ENCODE measurements at places on chromosomes 3 and 15.

- DNase-seq, result no peak
Observed at GRCh38 chr3:37243820-37244748, 69.7 kb upstream of the LRRFIP2 start.

DNA sequence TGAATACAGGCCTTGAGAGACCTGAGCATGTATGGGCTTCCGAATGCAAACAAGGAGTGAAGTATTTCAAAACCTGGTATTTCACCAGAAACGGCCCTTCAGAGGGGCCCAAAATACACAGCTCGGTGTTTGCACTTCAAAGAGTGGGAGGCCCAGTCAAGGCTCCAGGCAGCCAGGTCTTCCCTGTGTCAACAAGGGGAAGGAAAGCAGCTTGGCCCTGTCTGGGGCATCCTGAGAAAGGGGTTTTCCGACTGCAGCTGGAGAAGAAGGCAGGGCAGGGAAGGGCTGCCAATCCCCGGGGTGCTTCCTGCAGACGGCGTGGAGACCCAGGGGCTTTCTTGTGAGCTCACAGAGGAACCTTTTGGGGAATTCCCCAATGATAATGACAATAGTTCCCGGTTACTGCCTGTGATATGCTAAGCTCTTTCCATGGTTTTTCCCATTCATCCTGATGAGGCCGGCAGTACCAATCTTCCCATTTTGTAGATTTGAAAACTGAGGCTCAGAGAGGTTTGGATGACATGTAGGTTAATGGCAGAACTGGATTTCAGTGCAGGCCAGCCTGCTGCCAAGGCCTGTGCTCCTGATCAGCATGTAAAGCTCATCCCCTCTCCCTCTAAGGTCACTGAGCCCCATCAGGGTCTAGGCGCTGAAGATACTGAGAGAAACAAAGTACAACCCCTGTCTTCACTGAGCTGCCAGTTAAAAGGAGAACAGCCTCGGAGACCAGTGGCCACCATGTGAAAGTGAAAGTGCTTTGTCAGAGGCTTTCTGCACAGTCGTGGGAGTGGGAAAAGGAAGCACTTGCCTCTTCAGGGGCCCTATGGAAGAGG is 43.0 kb upstream of the TLE3 start:
- DNase-seq, result no peak

DNA sequence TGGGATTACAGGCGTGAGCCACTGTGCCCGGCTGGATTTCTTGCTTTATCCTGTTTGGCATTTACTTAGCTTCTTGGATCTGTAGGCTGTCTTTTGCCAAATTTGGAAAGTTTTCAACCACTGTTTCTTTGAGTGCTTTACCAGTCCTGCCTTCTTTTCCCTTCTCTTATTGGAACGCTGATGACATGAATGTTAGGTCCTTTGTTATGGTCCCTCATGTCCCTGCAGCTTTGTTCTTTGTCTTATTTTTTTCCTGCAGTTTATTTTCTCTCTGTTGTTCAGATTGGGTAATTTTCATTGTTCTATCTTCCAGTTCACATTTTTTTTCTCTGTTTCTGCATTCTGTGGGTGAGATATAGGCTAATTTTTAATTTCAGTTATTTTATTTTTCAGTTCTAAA is 25.0 kb downstream of the SH3GL3 start:
- no peak for DNase-seq

DNA sequence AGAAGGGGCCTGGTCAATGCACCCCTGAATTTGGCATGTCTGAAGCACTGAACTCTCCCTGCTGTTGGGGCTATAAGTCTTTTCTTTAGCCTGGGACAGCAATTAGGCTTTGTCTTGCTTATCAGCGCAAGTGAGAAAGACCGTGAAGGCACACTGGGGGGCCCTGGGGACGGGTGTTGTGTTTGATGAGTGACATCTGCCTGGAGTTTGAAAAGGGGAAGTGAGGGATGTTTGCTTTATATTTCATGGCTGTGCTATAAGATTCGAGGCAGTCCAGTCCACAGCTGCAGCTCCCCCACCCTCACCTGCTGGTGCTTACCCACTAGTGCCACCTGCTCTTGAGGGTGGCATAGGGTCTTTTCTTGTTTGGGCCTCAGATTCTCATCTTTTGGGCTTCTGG is 44.8 kb downstream of the CEMIP start:
- DNase-seq, result no peak

DNA sequence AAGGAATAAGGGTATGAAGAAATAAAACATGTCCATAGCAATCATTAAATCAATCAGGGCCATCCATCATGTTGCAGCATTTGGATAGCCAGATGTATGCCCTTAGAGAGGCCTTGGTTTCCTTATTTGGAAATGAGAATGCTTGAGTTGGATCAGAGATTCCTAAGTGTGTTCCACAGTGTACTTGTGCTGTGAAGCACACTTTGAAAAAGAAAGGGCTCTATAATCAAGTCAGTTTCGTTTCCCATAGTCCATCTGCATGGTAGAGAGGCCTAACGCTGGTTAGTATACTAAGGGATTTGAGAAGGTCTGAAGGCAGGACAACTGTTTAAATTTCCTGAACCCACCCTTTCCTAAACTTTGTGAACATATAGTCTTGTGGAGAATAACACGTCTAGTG is 30.9 kb downstream of the RBMS3 start:
- no peak for DNase-seq

DNA sequence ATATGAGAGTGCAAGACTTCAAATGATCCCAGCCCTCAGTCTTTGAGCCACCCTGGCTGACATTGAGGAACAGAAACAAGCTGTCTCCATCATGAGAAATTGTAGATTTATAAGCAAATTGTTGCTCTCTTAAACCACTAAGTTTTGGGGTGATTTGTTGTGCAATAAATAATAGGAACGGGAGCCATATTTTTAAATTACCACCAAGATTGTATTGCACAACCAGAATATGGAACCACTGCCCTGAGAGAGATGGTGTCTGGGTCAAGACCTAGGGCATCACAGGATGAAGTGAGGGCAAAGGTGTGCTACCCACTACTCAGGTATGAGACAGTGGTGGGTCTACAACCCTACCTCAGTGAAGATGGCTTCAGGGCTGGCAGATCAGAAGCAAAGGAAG is 2.3 kb upstream of the CFAP92 start:
- DNase-seq, result no peak

DNA sequence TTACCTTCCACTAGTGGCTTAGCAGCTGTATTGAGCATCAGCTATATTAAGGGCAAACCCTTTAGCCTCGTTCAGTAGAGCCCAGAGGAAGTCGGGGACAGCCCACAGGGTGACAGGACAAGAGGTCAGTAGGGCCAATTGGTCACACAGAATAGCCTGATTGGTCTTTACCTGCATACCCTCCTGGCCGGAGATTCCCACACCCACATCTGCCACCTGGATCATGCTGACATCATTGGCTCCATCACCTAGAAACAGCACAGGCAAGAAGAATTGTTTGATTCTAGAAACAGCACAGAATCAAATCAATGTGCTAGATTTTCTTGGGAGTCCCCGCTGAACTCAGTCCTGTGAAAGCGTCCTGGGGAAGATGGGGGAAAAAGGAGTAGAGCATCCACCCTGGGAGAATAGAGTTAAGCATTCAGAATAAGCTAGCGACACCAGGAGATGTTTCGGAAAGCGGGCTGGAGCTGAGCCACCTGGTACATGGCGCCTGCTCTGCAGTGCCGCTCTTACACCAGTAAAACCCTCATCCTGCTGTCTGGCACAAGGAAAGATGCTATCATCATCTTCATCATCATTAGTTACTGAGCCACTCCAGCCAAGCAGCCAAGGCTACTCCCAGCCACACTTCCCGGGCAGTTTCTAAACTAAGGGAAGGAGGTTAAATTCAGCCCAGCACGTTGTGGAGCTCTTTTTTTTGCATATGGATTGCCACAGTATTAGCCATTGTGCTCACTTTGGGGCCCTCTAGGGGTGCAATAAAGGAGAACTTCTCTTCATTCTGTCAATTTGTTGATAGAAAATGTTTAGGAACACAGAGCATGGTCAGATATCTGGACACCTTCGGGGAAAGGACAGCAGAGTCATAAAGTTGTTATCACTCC is 171.3 kb downstream of the ATP10A start:
- no peak for DNase-seq

GRCh38 chr3:88061746-88062145 is 2.7 kb downstream of the ZNF654 start:
- DNase-seq, result no peak

GRCh38 chr15:40982855-40983254 is 29.6 kb downstream of the CHAC1 start:
- DNase-seq, result no peak

DNA sequence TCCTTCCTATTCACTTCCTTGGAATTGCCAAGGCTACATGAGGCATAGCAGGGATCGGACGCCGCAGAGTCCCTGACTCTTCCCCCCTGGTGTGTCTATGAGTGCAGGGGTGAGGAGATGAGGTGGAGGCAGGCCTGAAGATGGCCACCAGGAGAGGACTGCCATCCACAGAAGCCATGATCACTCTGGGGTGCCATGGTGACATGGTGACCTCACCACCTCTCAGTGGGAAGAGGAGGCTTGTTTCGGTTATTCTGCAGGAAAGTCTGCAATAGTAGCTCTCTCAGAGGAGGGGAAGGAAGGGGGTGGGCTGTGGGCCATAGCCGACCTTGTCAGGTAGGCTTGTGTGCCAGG is 57.0 kb upstream of the LIMD1 start:
- no peak for DNase-seq

DNA sequence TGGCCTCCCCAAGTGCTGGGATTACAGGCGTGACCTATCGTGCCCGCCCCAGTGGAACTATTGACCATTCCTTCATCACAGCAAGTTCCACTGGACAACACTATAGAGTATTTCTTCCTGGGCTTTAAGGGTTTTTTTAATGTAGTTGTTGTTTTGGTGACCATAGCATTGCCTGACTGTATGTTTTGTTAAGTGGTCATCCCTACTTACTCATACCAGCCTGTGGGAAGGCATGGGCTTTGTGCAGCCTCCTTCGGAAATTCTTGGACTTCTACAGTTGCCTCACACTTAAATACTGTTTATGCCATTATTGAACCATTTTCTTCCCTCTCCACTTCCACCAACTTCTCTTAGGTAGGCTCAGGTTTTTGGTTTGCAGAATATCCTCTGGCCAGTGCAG is 19.9 kb upstream of the ALPK3 start:
- DNase-seq, result no peak

- DNase-seq, result peak; percentile 38
Observed at GRCh38 chr15:56821721-56822425, 88.6 kb upstream of the ZNF280D start.

DNA sequence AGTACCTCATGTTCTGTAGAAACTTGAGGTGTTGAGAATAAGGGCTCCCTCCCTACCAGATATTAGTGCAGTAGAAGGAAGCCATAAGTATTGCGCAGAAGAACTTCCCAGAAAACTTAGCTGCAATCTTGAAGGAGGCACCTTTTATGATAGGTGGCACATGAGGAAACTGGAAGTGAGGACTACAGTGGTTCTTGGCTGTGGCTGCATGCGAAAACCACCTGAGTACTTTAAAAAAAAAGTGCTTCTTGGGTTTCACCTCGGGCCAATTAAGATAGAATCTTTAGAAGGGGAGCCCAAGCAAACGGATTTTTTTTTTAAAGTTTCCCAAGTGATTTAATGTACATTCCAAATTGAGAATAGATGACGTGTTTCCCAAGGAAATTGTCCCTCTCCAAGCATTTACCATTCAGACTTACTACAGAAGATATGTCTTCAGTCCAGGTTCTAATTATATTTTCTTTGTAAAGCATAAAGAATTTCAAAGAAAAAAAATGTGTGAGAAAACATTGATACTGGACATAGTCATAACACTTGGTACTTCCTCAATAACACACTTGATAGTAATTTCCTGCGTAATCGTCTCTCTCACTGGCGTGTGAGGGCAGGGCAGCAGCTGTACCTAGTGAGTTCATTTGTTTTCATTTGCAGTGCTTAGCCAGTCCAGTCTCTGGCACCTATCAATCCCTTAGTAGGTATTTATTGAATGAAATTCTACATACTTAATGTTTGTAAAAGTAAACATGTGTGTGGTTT is 12.3 kb upstream of the NR1I2 start:
- DNase-seq, result no peak

- no peak for DNase-seq
Observed at GRCh38 chr3:29353807-29354206, 72.9 kb downstream of the RBMS3 start.

DNA sequence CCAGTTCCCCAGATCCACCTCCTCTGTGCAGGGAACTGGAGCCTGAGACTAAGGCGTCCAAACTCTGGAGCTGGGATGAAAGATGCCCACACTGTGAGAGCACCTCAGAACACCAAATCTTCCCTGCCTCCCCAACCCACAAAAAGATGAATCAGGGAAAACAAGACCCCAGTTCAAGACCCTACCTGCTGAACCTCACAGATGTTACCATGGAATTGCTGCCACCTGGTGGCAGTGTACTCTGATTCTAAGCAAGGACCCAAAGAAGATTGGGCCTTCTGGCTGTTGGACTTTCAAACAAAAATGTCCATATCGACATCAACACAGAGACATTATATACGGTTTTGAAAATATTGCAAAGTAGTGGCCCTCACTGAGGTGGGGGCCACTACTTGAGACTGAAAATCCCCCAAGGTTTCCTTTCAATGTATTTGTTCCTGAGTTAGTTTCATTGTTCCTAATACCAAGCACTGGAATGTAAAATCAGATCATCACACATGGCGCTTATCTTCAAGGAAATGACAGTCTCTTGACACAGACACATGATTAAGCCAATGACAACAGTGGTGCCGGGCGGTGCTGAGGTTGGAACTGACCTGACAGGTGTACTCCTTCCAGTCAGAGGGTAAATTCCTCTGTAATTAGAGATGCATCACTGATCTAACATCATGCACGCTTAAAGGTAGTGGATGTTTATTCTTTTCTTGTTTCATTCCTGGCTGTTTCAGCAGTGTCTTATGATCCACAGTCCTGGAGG is 67.6 kb downstream of the SLC6A11 start:
- no peak for DNase-seq

GRCh38 chr15:60772395-60773120 is 293.6 kb upstream of the ICE2 start:
- no peak for DNase-seq

GRCh38 chr3:37921025-37921424 is 59.3 kb downstream of the CTDSPL start:
- no peak for DNase-seq

DNA sequence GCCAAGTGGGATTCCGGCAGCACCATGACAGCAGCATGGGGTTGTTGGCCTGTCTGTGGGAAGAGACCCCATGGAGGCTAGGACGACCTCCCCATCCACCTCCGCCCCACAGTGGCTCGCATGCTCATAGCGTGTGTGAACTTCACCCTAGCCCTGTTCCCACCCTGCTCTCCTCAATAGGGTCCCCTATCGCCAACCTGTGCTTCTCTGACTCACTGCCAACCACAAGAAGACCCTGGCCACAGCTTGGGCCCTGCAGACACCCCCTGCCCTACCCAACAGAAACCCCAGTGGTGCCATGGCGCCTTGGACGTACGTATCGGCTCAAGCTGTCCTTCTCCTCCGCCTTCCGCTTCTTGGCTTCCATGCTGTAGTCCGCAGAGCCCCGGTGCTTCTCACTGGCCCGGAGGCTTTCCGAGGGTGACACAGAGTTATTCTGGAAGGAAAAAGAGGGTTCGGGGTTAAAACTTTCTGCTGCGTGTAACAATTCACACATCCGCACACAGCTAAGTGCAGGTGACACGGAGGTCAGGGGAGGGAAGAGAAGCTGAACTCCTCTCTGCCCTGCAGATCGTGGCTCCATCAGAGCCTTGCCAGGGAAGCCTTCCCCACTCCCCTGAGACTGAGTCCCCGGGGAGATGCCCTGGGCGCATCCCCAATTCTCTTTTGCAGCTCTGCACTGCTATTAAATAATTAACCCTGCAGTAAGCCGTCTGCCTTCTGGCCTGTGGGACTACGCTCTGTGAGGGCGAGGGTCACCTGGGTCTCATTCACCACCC is 37.3 kb downstream of the TLE3 start:
- DNase-seq, result no peak
